ENCODE measurements at places on chromosomes 12 and 14.

- no peak for DNase-seq
These were observed 464.9 kb downstream of the PRKD1 start for GRCh38 chr14:29462772-29463171.

DNA sequence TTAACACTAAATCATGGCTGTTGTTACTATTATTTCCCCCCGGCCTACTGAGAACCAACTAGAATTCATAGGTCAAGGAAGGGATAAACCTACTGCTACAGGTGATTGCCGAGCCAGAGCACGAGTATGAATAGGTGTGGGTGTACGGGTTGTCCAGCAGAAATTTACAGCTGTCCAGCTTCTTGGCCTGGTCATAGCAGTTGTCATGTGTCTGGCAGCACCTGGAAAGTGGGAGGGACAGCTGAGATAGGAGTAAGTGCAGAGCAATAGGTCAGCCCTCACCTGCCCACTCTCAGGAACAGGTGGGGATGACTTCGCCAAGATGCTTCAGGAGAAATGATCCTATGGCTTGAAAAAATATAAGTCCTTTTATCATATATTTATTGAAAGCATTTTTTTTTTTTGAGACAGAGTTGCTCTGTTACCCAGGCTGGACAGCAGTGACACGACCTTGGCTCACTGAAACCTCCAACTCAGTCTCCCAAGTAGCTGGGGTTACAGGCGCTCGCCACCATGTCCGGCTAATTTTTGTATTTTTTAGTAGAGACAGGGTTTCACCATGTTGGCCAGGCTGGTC is 2.6 kb downstream of the PLA2G1B start:
- DNase-seq, result no peak

- DNase-seq, result peak; percentile 58
These were observed 11.6 kb downstream of the TMEM30B start for GRCh38 chr14:61269321-61270083.

DNA sequence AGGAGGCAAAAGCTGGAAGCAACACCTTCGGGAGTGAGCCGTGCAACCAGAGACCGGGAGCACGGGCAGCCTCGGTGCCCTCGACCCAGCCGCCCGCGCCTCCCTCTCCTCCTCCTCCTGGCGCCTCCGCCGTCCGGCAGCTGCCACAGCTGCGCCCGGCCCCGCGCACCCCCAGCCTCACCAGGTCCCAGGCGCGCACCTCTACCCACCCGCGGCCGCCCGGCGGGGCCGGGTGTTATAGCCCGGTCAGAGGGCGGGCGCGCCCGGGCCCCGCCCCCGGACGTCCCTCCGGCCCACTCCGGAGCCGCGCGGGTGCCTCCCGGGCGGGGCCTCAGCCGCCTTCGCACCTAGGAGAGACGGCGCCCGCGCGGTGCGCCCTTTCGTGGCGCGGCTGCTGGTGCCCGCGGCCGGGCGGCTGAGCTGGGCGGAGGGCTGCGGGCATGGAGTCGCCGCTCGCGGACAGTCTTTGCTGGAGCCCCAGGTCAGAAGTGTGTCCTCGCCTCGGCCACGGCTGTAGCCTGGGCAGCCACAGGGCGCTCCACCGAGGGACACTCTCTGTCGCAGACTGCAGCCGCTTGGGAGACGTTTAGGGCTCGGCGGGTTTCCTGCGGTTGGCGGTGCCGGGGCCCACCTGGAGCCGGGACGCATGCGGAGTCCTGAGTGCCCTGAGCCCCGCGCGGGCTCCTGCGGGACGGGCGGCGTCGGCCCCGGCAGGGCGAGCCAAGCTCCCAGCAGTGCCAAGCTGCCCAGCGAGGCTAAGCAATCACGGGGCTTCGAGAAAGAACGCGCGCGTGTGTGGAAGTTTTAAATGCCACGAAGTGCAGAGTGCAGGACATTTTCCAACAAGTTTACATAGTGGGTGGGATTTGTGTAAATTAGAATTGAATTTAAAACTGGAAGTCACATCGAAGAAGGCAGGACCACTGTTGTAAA is at the start of gene CPM:
TSS of gene CPM (minus strand) at position 211 of the 933 bp plus-strand sequence. CDS start 334 bp downstream, outside the sequence.
- no peak for DNase-seq

GRCh38 chr12:21774358-21775132 is at the start of gene KCNJ8:
KCNJ8 (minus strand) TSS chr12:21774706; CDS start chr12:21773616, 1,090 bp downstream.
- DNase-seq, result peak; percentile 43

- no peak for DNase-seq
These were observed 46.3 kb upstream of the BCL11B start for GRCh38 chr14:99318091-99318958.

DNA sequence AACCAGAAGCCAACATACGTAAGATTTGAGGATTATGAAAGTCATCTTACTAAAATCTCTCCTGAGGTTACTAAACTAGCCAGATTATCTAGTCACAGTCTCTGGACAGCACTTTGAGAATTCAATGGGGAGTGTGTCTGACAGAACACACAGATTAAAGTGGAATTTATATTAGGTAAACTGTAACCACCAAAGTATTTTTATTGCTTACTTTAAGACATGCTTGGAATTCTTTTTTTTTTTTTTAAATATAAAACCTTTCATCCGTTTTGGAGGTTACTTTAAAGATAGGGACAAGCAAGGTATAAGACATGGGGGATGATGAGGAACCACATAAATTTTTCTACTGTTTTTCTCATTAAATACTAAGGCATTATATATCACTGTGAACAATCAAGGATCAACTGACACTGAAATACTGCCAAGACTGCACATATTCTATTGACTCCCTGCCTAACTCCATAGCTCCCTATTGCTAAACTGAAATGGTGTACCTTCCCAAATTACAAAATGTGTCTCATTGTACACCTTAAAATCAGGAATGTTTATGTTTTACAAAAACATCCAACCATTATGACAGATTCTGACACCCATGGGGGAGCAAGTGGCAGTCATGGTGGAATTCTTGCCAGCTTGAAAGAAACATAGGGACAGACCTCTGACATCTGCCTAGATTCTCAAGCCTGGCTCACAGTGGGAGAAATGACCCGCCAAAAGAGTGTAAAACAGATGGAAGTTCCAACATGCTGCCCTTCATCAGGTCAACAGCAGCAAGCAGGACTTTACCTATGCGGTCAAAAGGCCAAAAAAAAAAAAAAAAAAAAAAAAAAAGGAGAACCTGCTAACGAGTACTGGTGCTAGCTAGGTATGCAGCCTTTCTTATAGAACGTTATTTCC is 239.3 kb downstream of the MED13L start:
- no peak for DNase-seq

GRCh38 chr14:60590991-60591414 is 58.3 kb downstream of the SIX1 start:
- no peak for DNase-seq

GRCh38 chr12:130463275-130463658 is 125.6 kb downstream of the PIWIL1 start:
- no peak for DNase-seq

GRCh38 chr12:86660488-86661147 is 404.4 kb upstream of the MGAT4C start:
- no peak for DNase-seq

DNA sequence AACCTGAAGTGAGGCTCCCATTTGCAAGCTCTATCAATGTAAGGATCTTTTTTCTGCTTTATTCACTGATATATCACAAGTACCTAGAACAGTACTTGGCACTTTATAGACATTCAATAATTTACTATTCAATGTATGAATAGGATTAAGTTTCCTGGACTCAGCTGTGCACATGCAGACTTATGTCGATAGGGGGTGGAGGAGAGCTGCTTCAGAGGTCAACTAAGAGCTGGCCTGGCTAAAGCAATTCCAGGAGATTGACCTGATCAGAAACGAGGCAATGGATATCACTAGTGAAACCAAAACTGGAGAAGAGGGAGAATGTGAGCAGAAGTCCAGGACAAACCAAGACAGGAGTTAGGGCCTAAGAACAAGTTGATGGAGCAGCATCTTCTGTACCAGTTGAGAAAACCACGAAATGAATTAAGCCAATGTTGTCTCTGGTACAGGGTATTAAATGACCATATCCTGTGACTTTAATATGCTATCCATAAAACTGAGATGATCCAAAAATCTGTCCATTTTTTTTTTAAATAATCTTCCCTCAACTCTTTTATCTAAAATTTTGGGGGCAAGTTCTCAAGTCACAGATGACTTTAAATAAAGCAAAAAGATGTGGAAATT is 169.2 kb downstream of the PIK3C2G start:
- no peak for DNase-seq

- peak; percentile 84 for DNase-seq
These were observed 102.7 kb upstream of the TBX5 start for GRCh38 chr12:114508529-114509129.

DNA sequence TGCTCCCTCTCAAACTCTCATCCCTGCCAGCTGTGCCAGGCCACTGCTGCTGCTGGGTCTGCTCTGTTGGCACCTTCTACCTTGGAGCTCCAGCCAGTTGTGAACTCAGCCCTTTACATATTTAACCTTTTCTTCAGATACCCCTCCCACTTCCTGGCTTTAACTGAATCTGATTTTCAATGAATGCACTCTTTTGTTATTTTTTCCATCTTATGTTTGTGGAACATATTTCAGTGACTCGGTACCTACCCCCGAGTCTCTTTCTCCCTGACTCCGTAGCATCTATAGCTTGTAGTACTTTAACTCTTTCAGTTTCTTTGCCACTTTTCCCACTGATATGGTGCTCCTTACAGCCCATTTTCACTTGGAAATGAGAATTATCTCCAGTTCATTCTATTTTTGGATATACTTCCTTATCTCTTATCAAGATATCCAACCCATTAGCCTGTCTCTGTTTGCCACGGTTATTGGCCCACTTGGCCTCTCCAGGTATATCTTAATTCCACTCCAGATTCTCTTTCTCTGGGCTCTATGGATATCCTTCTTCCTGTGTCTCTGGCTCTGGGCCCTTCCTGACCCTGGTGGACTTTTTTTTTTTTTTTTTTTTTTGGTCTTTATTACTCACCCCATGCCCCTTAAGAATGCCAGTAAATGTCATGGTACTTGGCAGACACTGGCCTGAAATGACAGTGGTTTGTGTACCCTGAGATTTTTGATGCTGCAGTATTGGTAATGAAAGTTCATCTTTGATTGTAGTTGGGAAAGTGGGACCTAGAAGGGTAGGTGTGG is 62.7 kb downstream of the PELI2 start:
- DNase-seq, result no peak

DNA sequence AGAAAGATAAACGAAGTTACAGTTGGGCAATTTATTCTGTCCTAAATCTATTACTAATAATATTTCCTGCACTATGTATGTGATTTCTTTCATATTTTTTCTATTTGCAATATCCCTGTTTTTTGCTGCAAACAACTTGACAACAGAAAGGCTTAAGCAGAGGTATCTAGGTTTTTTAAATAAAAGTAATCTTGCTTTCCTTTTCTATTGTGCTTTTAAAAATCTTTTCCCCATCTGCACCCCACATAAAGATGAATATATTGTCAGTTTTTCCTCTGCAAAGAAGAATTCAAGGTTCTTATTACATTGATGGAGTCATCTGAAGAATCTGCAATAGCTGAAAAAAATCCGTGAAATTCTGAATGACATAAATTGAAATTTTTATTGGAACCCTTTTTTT is 502 bp upstream of the RALGAPA1 start:
- no peak for DNase-seq

DNA sequence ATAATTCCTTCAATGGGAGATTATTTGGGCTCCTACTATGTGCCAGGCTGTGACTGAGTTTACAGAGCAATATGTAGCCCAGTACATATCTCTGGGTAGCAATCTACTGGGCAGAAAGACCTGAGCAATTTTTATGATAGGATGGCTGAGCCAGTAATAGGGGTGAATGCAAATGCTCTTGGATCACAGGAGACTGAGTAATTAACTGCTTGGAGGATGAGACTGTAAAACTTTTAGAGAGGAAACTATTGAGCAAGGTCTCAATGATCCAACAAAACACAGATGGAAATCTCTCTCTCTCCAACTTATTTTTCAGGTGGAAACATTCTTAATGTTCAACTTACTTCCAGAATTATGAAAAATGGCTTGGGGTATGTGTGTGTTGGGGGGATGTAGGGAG is 402.2 kb downstream of the AEBP2 start:
- no peak for DNase-seq

GRCh38 chr12:57836442-57837375 is 9.8 kb downstream of the CTDSP2 start:
- DNase-seq, result no peak

GRCh38 chr14:68062651-68063050 is 243.1 kb downstream of the RAD51B start:
- no peak for DNase-seq

- DNase-seq, result no peak
These were observed 200.3 kb downstream of the GPHN start for GRCh38 chr14:66708267-66708666.

DNA sequence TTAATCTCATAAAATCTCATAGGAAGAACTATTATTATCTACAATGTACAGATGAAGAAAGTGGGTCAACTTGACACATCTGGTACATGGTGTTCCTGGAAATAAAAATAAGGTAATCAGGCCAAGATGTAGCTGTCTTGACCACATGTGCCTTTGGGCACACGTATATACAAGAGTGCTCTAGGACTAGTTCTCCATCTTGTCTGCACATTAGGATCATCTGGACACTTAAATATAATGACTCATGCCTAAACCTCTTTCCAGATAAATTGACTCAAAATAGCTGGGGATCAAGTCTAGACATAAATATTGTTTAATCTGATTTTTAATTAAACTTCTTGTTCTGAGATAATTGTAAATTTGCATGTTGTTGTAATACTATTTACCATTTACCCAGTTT is 182.6 kb downstream of the CNTN1 start:
- no peak for DNase-seq

DNA sequence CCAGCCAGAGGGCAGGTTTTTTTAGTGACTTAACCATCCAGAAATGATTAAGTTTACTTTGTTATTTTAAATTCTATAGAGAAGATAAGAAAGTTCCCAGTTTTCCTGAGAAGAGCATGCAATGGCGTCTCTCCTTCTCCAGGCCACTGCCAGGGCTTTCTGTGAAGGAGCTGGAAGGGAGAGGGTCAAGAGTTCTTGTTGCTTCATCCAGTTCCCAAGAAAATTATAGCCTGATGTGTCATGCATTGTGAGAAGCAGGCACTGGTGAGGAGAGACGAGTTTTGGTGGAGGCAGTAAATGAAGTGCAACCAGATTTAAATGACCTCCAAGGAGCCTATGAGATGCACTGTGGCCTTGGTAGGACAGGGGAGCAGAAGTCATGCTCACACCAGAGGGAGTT is 14.2 kb downstream of the ELK3 start:
- no peak for DNase-seq

- DNase-seq, result no peak
These were observed 50.5 kb downstream of the B4GALNT3 start for GRCh38 chr12:510071-510825.

GRCh38 chr12:41140117-41140516 is 48.0 kb upstream of the PDZRN4 start:
- DNase-seq, result no peak

DNA sequence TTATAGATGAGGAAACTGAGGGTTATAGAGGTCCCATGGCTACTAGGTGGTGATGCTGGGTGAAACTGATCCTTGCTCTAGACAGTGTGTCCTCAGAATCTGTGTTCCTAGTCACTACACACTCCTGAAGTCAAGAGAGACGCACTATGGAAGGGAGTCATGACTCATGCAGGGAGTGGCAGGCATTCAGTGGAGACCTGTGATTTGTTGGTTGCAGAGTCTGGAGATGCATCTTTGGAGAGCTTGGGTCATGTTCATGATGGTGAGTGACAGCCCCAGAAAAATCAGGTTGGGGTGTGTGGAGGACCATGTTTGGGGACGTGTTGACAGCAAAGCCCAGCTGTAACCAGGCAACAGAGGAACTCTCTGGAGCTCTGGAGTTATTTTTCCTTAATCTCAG is 38.0 kb upstream of the FBXO21 start:
- DNase-seq, result no peak

GRCh38 chr14:66380143-66380542 is 106.0 kb upstream of the CCDC196 start:
- no peak for DNase-seq
